ENCODE measurements at places on chromosomes 13 and 19.
A peak's percentile ranks its signal among the peaks of the same experiment; 100 is the strongest.

GRCh38 chr13:52004511-52005170 is 6.6 kb downstream of the ATP7B start:
- no peak for DNase-seq

DNA sequence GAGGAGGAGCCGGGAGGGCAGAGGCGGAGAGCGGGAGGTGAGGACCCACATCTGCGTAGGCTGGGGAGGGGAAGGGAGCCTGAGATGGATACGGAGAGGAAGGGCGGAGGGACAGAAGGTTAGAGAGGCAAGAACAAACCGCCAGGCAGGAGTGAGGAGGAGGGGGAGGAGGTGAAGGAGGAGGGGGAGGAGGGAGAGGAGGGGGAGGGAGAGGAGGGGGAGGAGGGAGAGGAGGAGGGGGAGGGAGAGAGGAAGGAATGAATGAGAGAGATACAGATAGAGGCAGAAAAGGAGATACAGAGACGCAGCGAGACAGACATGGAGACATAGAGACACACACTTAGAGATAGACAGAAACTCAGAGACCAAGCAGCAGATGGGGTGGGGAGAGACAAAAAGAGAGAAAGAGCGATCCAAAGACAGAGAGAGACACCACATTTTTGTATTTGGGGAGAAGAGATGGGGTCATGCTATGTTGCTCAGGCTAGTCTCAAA is 782 bp upstream of the CA11 start:
- no peak for DNase-seq

- no peak for DNase-seq
Observed at GRCh38 chr13:73168226-73168952, 109.6 kb downstream of the KLF5 start.

DNA sequence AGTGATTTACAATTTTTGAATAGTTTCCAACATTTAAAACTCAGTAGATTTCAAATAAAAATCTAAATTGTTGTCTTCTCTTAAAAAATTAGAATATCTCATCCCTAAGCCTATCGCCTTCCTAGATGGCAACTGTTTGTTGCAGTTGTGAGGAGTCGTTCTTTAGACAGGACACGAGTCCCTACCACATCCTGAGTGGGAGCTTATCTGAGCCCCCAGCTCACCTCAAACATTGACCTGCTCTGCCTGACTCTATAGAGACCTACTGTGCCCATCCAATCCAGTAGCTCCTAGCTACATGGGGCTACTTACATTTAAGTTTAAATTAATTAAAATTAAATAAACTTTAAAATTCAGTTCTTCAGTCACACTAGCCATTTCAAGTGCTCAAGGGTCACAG is 434.7 kb downstream of the FOXO1 start:
- DNase-seq = no peak

DNA sequence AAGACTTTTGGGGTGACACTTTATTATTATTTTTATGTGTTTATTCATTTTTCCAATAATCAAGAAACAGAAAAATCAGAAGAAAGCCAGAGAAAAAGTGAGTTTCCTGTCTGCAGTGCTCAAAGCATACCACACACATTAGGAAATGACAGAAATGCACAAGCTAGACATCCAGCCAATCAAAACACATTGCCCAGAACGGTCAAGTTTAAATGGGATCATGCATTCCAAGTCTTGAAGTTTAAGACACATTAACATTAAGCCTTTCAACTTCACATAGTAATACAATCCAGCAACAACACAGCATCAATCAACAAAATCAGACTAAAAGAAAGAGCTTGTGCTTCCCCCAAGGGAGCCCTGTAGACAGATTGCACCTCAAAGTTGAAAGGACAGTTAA is 28.7 kb upstream of the MEDAG start:
- DNase-seq = peak; percentile 42

- DNase-seq = no peak
Observed at GRCh38 chr13:112128331-112128610, 61.3 kb downstream of the SOX1 start.

DNA sequence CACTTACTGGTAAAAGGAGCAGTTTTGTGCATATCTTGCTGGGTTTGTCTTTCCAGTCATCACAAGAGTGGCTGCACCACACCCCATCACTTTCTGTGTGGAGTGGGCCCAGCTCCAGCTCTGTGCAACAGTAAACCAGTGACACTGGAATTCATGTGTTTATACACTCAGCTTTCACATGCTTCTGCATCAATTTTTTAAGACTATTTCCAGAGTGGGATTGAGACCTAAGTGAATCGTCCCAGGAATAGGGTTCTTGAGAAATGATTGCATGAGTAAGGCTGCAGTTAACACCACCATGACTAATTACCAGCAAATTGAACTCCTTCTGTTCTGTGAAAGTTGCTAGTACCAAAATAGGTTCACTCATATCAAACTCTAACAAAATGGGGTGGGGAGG is 5.3 kb upstream of the CFAP97D2 start:
- DNase-seq = peak; percentile 40

DNA sequence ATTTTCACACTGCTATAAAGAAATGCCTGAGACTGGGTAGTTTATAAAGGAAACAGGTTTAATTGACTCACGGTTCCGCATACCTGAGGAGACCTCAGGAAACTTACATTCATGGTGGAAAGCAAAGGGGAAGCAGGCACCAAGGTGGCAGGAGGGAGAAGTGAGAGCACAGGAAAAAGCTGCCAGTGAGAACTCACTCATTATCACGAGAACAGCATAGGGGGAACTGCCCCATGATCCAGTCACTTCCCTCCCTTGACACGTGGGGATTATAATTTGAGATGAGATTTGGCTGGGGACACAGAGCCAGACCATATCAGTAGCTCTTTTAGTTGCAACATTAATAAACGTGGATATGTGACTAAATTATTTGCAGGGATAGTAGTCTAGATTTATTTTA is 4.3 kb upstream of the KCTD4 start:
- DNase-seq = no peak

DNA sequence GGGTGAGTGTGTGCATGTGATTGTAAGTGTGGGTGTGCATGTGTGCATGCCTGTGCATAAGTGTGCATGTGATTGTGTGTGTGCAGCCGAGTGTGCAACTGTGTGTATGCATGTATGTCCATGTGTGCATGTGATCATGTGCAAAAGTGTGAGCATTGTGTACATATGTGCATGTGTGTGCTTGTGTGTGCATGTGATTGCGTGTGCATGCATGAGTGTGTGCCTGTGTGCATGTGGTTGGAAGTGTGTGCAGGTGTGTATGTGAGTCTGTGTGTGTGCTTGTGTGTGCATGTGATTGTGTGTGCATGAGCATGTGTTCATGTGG is 3.5 kb downstream of the PODNL1 start:
- DNase-seq = no peak
